ENCODE measurements at places on chromosomes 11 and 22. TPM values are rescaled to one million over a fixed set of nuclear protein-coding genes. Genes with fewer than 3 reads are reported as not detected.

MLC1 gene
- total RNA-seq, result not detected

FGF19 gene
- total RNA-seq, result not detected

GRCh38 chr11:45919806-45920530, 2.3 kb upstream of the PEX16 start:
- peaks cover 35% of the 10 kb centered on the region for H3K27me3 ChIP-seq
- H3K4me3 ChIP-seq, result no peak overlapping the region
- no peak for DNase-seq

DNA sequence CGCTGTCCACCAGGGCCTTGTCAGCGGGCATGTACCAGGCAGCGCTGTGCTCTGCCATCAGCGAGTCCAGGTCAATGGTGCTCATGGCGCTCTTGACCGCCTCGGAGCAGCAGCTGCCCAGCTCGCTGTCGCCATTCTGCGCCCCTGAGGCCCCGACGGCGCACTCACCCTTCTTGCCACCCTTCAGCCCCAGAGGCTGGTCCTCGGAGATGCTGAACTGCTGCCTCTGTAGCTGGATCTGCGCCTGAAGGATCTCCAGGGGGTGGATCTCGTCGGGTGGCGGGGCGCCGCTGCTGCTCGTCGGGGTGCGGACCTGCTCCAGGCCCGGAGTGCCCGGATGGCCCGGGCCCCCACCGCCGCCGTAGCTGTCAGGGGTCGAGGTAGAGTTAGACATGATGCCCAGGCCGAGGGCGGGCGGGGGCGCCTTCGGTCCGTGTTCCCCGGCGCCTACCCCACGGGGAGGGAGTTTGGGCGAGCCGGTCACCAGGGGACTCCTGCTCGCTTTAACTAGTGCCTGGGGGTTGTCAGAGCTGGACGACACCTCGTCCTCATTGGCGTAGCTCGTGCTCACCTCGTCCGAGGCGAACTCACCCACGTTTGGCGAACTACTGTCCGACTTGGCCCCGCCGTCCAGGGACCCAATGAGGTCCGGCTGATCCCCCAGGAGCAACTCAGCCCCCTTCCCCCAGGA, 4.6 kb downstream of the MN1 start:
- H3K36me3 ChIP-seq, result peaks cover 26% of the 10 kb centered on the region
- DNase-seq, result no peak
- H3K4me3 ChIP-seq, result no peak overlapping the region
- peaks cover 11% of the 10 kb centered on the region for H3K4me1 ChIP-seq
- no peak overlapping the region for H3K27ac ChIP-seq

- no peaks in the 10 kb centered on the region for H3K27me3 ChIP-seq
- no peaks in the 10 kb centered on the region for H3K36me3 ChIP-seq
- H3K4me1 ChIP-seq, result peaks cover 2% of the 10 kb centered on the region
- H3K27ac ChIP-seq, result no peak overlapping the region
- H3K4me3 ChIP-seq, result no peak overlapping the region
- DNase-seq, result no peak
Observed at GRCh38 chr11:100727410-100727809, 40.3 kb downstream of the ARHGAP42 start.

- no peak overlapping the region for H3K4me3 ChIP-seq
- no peaks in the 10 kb centered on the region for H3K36me3 ChIP-seq
- H3K27ac ChIP-seq, result no peak overlapping the region
Observed at GRCh38 chr11:44718612-44719390, 8.0 kb upstream of the TSPAN18 start.

- H3K4me3 ChIP-seq, result no peak overlapping the region
- H3K4me1 ChIP-seq, result peaks cover 31% of the 10 kb centered on the region
- H3K27me3 ChIP-seq, result no peaks in the 10 kb centered on the region
- no peak for DNase-seq
- H3K36me3 ChIP-seq, result peaks cover 5% of the 10 kb centered on the region
- H3K27ac ChIP-seq, result 0 out of 2 replicates have a peak overlapping the region, but pooled peaks have one; percentile 24
Observed at GRCh38 chr11:12174128-12174476, 63.7 kb downstream of the MICAL2 start.

- no peak overlapping the region for H3K4me3 ChIP-seq
- no peak overlapping the region for H3K27ac ChIP-seq
- peaks cover 9% of the 10 kb centered on the region for H3K27me3 ChIP-seq
- no peaks in the 10 kb centered on the region for H3K4me1 ChIP-seq
Observed at GRCh38 chr11:131204765-131205380, 165.5 kb upstream of the NTM start.
